Myocyte (in vitro differentiated cells): ENCODE measurements at places on chromosomes 1 and 21. TPM values are rescaled to one million over a fixed set of nuclear protein-coding genes. Genes with fewer than 3 reads are reported as not detected.

The NFYC gene
- 42.2 and 46.8 TPM in 2 replicates for total RNA-seq

The BROX gene
- 56.0 and 67.7 TPM in 2 replicates for total RNA-seq

The AQP10 gene
- total RNA-seq = not detected in 2 replicates

The SELENBP1 gene
- 9.5 and 15.7 TPM in 2 replicates for total RNA-seq

The MRPS15 gene
- total RNA-seq = 55.6 and 64.4 TPM in 2 replicates
